ENCODE measurements at places on chromosomes 4 and X.

- DNase-seq, result no peak
These were observed 283.6 kb upstream of the PCDH10 start for GRCh38 chr4:132865458-132865857.

DNA sequence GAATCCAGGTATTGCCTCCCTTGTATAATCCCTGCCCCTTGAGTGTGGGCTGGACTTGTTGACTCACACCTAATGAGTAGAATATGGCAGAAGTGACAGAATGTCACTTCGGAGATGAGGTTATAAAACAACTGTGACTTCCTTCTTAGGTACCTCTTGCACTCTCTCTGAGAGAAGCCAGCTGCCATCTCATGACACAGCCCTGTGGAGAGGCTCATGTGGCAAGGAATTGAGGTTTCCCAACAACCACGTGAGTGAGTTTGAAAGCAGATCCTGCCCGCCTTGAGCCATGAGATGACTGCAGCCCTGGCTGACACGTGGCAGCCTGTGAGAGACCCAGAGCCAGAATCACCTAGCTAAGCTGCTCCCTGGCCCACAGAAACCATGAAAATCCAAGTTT lies 13.5 kb downstream of the ASB11 start:
- no peak for DNase-seq

- DNase-seq, result no peak
These were observed 98.3 kb downstream of the ITM2A start for GRCh38 chrX:79268788-79269187.

DNA sequence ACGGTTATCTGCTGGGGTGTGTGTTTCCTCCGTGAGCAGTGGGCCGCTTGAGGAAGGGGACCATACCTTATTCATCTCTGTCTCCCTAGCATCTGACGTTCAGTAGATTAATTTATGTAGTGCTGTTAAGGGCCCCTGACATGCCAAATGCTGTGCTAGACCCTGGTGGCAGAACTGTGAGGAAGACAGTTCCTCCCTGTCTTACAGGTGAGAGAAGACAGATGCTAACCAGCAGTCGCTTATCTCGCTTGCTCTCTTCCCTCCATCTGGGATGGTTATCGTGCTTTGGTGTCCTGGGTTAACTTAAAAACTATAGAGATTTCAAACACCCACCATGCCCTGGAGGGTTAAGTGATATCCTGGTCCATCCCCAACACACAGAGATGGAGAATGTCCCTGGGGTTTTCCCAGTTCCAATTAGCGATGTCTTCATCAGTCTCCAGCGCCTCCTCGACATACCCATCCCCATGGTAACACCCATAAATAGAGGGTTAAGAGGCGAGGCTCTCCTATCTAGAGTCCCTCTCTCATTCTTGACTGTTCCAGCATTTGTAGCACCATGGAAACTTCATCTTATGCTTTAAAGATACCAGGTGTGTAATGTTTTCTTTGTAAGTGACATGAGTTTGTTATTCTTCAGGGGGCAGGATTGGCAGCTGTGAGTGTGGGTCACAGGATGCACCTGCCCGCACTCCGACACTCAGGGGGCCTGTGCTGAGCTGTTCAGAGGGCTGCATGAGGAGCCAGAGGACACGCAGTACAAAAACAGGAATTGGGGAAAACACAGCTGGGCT lies 135.2 kb downstream of the STK32B start:
- DNase-seq, result no peak

DNA sequence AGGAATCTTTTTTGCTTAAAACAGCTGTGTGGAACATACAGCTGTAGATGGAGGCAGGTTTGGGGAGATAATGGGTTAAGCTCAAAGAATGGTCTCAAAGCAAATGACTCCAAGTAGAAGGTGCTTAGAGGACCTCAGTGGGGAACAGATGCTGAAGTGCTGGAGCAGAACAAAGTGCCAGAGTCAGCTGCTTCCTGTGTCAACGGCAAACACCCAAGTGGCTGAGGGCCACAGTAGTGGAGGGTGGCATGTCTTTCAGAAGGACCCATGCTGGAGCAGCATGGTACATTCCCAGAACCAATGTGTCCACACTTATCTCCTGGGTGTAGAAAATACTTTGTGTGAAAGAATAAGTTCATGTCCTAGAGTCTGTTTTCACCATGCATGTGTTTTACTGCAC lies 197.5 kb downstream of the CCNG2 start:
- DNase-seq, result no peak

DNA sequence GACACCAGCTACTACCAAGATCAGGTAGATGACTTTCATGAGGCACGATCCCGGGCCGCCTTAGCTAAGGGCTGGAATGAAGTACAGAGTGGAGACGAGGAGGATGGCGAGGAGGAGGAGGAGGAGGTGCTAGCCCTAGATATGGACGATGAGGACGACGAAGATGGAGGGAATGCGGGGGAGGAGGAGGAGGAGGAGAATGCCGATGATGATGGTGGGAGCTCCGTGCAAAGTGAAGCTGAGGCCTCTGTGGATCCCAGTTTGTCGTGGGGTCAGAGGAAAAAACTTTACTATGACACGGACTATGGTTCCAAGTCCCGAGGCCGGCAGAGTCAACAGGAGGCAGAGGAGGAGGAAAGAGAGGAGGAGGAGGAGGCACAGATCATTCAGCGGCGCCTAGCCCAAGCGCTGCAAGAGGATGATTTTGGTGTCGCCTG lies 481 bp downstream of the UTP3 start:
- no peak for DNase-seq

- no peak for DNase-seq
These were observed 71.7 kb upstream of the S100G start for GRCh38 chrX:16578218-16578617.

DNA sequence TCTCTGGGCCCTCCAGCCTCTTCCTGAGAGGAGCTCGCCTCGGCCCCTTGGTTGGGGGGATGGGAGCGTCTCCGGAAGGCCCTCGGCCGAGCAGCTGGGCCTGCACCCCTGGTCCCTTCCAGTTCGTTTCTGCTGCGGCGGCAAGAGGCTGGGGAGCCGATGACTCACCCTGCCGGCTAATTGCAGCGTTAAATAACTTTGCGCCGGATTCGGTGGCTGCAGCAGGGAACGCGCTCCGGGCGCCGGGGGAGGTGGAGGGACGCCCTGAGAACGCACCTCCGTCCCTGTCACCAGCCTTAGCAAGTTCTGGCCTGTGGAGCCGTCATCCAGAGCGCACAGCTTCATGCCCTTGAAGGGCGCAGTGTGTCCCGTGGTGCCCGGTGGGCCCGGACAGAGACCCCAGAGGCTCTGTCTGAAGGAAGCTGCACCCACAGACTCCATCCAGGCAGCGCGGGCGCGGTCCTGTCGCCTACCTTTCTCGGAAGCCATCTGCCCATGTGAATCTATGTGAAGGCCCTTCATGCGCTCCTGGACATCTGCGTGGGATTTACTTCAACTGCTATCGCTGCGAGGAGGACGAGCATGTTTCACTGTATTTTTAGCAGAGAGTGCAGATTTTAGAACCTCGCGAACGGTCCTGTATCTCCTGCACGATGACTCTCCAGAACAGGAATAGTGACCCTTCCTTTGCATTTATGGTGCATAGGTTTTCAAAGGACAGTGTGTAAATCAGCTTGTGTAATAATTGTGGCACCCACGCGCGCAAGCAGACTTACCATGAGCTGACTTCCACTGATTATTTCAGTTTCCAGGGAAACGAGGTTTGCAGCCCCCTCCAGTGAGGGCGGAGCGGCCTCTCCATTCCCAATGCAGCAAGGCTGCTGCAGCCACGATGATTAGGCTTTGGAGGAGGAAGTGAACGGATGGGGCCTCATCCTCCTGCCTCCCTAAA lies 1.7 kb upstream of the TMEM271 start:
- DNase-seq, result peak; percentile 60

DNA sequence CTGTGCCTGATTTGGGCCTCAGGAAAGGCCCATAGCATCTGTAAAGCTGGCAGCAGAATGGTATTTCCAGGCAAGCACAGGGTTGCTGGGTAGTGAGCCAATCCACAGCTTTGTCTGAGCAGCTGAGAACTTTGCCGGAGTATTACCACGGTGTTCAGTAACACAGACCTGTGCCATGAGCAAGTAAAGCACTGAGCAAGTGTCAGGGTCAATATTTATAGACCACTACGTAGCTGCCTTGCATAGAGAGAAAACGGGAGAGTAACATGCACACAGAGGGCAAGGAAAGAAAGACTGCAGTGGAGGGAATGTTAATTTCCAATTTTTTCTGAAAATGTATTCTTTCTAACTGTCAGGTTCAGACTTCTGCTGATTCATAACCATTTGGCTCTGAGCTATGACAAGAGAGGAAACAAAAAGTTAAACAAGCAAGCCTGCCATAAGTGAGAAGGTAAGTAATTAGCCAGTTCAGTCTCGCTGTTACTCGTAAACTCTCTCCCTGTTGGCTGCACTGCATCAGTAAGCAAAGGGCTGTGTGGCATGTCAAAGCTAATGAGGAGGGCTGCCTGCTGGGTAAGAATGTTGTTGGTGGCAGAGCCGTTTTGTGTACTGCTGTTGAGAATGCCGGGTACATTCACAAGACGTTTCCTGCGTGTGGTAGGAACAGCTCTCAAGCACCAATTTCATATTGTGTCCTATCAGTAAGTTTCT lies 238.1 kb downstream of the BMPR1B start:
- DNase-seq, result no peak

DNA sequence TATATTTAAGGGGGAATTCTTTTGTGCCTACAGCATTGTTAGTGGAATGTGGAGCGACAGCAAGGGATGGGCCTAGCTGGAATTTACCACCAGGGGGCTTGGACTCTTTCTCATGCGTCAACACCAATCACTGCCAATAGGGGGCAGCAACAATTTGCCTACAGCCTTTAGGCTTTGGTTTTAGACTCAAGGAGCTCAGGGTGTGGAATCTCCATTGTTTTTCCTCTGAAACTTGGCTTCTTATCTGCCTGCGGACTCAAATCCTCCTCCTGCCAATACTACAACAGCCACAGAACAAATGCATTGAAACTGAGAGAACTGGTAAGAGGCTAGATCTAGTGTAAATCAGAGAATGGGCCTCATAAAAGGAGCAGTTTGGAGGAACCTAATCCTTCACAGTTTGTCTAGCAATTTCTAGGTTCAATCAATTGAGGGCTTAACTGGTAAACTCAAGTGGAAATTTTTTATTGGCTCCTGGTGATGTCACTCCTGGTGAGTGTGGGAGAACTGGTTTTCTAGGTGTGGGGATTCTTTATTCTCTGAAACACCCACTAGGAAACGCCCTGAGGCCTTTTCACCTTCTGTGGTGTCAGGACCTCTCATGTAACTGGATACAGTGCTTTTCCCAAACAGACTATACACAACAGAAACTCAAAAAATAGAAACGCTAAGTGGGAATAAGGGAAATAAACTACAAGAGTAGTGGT lies 27.9 kb upstream of the TMSB4X start:
- peak; percentile 70 for DNase-seq

GRCh38 chrX:47661539-47661938 lies 2.6 kb upstream of the UXT start:
- DNase-seq, result no peak

- no peak for DNase-seq
These were observed 9.0 kb upstream of the LONRF3 start for GRCh38 chrX:118965395-118965794.

- DNase-seq, result no peak
These were observed 55.1 kb downstream of the PPP3CA start for GRCh38 chr4:101292214-101292613.

DNA sequence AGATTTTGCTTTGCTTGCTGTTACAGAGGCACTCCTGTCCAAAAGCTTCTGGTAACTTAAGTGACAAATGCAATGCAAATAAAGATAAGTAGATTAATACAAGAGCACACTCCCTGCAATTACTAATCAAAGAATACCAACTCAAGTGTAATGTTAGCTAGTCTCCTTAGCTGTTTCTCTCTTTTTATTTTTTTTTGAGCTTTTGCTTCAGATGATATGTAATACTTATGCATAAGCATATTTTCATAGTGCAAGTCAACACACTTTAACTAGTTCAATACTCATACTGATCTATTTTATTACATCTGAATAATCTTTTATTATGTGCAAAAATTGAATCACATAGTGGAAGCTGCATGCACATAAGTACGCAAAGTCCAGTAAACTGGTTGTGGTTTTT lies 2.7 kb downstream of the SLC7A11 start:
- DNase-seq, result no peak

DNA sequence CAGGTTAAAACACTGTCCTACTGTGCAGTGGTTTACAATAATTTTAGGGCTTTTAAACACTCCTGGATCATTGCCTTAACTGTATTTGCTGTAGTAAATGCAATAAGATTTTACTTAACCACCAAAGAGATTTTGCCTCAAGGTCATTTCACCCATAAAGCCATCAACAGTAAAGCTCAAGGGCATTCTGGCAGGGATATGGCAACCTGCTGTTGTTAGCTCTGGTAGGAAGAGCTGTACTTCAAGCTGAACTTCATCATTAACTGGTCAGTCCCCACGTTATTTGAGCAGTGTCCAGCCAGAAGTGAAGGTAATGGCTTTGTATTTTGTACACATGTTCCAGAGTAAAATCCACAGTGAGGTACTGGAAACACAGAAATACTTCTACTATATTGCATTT lies 26.9 kb upstream of the MAOA start:
- DNase-seq, result no peak

DNA sequence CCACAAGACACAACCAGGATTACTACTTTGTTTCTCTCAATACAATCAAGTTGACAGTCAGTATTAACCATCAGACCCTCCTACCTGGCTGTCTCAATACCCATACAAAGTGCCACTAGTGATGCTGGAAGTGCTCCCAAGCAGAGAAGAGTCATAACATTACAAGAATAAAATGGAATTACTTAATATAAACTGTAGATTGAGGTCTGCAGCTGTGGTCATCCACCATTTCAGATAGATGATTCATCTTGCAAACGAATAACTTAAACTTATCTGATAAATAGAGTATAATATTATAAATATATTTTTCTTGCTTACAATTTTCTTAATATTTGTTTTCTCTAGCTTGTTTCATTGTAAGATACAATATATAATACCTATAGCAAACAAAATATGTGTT lies 1034.2 kb upstream of the PCDH10 start:
- DNase-seq, result no peak

- no peak for DNase-seq
These were observed 98.5 kb upstream of the FAM9C start for GRCh38 chrX:13142891-13143290.

GRCh38 chr4:134906404-134907023 lies 704.9 kb upstream of the PABPC4L start:
- DNase-seq, result peak; percentile 36

- no peak for DNase-seq
These were observed 66.7 kb upstream of the PRPS1 start for GRCh38 chrX:107561468-107562215.

- no peak for DNase-seq
These were observed 92.1 kb upstream of the RPA4 start for GRCh38 chrX:96791559-96791958.

DNA sequence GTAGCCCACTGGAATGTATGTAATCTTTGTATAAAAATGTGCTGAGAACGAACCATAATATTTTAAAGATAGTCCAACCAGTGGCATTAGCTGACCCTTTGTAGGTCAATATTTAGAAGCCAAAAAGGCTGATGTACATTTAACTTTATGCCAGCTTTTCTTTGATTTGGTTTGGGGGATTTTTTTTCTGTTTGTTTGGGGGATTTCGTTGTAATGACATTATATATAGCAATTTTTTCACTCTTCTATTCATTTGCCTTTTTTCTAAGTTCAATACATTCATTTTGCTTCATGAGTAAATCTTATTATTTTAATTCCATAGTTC lies 382.0 kb upstream of the NOCT start:
- no peak for DNase-seq

Measured in D341Med (cell line).